ENCODE measurements at places on chromosomes 4 and X. TPM values are rescaled to one million over a fixed set of nuclear protein-coding genes. Genes with fewer than 3 reads are reported as not detected.

- H3K27me3 ChIP-seq, result peaks cover 5% of the 10 kb centered on the region
- H3K36me3 ChIP-seq, result no peaks in the 10 kb centered on the region
- H3K27ac ChIP-seq, result no peak overlapping the region
- peaks cover 15% of the 10 kb centered on the region for H3K4me1 ChIP-seq
These were observed 80.9 kb upstream of the MTM1 start for GRCh38 chrX:150487369-150488094.

GRCh38 chrX:56802428-56802827, 73.4 kb downstream of the NBDY start:
- H3K27ac ChIP-seq, result no peak overlapping the region
- peaks cover 47% of the 10 kb centered on the region for H3K4me1 ChIP-seq
- H3K36me3 ChIP-seq, result no peaks in the 10 kb centered on the region
- H3K4me3 ChIP-seq, result no peak overlapping the region
- no peaks in the 10 kb centered on the region for H3K27me3 ChIP-seq
- no peak for DNase-seq

DNA sequence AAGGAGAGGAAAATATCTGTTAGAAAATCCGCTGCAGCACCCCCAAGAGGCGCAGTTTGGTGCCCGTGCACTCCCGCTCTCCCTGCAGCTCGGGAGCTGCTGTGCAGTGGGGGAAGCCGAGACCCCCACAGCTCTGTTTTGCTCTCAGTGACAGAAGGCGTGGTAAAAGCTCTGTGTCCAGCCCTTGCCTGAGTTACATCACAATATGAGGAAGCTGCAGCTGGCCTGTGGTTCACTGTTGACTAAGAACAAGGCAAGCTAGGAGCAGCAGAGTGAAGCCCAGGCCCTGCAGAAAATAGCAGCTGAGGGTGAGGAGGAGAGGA, 88.5 kb upstream of the ADRA2C start:
- H3K36me3 ChIP-seq, result no peaks in the 10 kb centered on the region
- H3K27ac ChIP-seq, result no peak overlapping the region
- peaks cover 7% of the 10 kb centered on the region for H3K4me1 ChIP-seq

DNA sequence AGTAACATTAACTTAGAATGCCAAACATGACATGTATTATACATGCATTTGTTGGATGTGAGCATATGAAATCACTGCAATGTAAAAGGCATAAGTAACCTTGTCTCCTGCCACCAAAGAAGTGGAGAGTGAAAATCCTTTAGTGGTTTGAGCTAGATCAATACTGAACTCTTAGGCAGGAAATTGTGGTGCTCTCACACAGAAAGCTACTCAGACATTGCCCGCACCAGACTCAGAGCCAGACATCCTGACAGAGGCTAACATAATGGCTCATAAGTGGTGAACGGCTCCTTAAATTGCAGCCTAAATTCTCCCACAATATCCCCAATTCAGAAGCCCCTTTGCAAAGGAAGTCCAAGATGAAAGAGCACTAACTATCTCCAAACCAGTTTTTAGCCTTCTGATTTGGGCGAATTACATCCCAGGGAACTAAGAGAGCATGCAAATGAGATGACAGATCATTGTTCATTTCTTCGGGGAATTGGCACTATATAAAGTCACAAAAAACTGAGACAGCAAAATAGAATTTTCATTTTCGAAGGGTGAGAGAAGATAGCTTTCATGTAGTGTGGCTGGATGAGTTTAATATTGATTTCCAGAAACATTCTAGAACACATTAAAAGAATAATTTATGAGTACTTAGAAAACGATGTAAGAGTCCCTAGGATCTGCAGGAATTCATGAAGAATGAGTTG, 233.6 kb upstream of the RPS6KA3 start:
- H3K4me1 ChIP-seq, result no peaks in the 10 kb centered on the region
- H3K4me3 ChIP-seq, result no peak overlapping the region
- DNase-seq, result no peak

DNA sequence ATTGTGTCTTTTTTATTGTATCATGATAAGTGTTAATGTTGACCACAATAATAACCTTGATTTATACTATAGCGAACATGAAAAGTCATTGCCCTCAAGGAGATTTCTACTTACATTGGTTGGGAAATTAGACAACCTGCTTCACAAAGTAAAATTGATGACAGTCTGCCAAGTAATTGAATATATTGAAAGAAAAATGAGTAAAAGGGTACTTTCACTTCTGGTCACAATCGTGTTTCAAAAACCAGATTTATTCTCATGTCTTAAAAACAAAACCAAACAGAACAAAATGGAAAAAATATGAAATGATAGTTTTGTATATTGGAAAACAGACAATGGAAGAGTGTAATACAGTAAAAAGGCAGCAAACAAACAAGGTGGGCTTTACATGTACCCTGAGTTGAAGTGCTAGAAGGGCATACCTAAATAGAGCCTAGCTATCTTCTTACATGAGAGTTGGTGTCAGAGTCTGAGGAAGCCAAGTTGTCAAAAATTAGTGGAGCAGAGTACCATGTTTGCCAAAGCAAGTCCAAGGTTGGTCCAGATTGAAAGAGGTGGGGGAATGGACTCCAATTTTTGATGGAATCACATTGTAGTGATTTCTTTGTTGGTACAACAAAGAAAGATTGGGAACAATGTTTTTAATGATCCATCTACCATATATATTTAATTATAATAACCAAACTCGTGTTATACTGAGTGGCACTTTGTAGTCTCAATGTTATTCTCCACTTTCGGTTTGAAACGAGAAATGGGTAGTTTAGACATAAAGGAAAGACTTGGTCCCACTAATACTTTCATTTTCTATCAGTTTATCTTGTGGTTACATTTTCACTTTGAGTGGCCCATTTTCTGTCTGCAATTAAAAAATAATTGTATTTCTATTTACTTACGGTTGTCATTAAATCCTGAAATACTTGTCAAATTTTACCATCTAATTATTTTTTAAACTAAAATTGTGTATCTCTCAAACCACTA, 775.6 kb downstream of the STIM2 start:
- H3K27me3 ChIP-seq, result no peaks in the 10 kb centered on the region
- no peaks in the 10 kb centered on the region for H3K36me3 ChIP-seq
- no peak overlapping the region for H3K4me3 ChIP-seq
- no peak for DNase-seq
- no peak overlapping the region for H3K27ac ChIP-seq

GRCh38 chr4:13546142-13546940, 2.0 kb upstream of the NKX3-2 start:
- H3K27ac ChIP-seq, result no peak overlapping the region
- peaks cover 38% of the 10 kb centered on the region for H3K4me1 ChIP-seq
- peak overlapping the region; percentile 91 for H3K4me3 ChIP-seq
- DNase-seq, result no peak
- 0 out of 2 replicates have a peak, but pooled peaks cover 3% of the 10 kb centered on the region for H3K36me3 ChIP-seq

The NSUN7 gene
- 28.9 TPM for total RNA-seq

The BEX5 gene
- 11.0 TPM for total RNA-seq

The SLC26A1 gene
- 0.85 TPM for total RNA-seq

The CNKSR2 gene
- 7.7 TPM for total RNA-seq

The RBM3 gene
- 97.7 TPM for total RNA-seq
